B cell (primary cell): ENCODE measurements at places on chromosomes 1 and 21. TPM values are rescaled to one million over a fixed set of nuclear protein-coding genes. Genes with fewer than 3 reads are reported as not detected.
A peak's percentile ranks its signal among the peaks of the same experiment; 100 is the strongest.

SLC2A5 gene
- polyA plus RNA-seq: 16.7 and 19.9 TPM in 2 replicates

DNA sequence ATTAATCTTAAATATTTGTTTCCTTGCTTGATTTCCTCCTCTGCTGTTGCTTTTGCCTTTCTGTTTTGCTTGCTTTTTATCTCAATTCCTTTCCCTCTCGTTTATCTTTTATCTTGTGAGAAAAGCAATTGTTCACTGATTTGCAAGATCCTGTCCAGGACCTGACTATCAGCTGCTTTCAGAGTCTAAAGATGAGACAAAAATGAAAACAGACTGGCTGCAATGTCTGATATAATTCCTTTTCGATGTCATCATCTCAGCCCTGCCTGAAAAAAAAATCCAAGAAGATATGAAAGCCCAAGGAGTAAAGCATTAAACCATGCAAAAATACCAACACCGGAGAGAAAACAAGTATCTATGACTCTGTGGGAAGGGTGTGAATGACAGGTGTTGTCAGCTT, 225.5 kb downstream of the PATJ start:
- DNase-seq: no peak

- DNase-seq: peak; percentile 74
These were observed 85.0 kb downstream of the NKAIN1 start for GRCh38 chr1:31154632-31155215.

DNA sequence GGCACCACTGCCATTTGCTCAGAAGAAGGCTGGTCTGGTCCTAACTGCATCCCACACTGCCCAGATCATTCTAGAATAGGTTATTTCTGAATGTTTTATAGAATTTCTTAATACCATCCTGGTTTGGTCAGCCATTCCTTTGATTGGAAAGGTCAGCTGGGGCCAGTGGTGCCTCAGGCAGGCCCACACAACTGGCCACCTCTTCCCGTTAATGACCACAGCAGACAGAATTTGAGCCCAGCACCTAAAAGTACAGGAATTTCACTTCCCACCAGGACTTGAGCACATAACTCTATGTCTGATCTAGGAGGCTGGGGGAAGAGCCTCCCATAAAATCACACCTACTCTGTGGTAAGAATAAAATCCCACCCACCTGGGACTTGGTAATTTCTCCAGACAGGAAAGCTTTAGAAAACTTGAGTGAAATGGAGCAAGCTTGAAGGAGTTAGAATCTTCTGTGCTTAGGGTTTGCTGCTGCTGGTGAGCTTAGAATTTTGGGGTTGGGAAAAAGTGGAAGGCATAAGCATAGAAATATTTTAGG, 6.6 kb upstream of the PLA2G2C start:
- no peak for DNase-seq

DNA sequence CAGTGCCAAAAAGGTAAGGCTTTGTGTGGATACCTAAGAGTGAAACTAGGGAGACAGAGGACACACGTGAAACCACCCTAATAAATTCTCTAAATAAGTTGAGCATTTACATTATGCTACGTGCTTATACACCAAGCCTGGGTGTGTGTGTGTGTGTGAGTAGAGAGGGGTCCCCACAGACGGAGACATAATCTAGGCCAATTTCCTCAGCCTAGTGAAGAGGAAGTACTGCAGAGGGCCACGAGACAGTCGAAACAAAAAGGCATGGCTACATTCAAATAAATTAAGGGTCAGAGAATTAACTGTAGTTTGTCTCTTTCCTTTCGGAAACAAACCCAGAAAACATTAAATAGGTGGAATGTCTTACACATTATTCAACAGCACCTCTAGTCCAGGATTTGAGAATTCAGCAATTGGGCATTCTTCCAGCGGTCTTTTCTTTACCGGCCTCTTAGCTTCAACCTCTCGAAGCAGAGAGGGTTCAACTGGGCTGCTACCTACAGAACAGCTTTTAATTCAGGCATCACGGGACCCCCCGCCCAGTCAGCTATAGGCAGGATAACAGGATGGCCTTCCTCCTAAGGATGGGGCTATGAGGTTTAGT, 75.0 kb downstream of the DESI2 start:
- DNase-seq: peak; percentile 19

- no peak for DNase-seq
These were observed 14.4 kb downstream of the SMYD3 start for GRCh38 chr1:246492611-246493245.

DNA sequence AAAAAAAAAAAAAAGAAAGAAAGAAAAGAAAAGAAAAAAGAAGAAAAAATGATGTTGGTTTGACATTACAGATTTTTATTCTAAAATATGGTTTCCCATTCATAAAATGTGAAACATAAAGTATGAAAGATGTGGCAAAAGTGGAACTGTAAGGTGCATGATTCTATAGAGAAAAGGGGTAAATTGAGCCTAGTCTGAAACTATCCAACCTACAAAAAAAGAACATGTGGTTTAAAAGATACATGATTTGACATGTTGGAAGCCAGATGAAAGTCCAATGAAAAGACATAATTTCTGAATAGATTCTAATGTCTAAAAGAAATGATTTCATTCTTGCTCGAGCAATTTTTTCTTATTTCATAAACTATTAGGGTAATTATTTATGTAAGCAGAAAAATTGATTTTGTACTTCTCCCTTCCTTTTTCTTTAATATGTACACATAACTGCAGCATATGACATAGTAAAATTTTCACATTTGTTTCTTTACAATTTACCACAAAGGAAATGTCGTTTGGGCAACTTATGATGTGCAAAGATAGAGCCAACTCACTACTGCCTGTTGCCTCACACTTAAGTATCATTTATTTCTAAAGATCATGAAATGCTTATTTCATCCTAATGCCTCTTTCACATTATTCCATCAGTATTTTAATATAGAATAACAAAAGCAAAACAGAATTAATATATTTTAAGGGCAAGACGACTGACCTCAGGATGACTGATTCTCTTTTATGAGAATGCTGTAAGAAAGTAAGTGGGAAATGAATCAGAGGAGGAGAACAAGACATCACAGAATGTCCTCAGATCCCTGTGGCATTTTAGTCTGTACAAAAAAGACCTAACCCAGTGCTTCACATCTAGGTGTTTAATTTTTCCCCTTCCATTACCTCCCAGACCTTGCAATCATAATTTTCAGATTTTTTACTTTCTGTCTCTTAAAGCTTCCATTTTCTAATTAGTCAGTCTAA, 165.8 kb upstream of the HMCN1 start:
- no peak for DNase-seq

GRCh38 chr1:154944401-154945159, 8.1 kb upstream of the PMVK start:
- peak; percentile 49 for DNase-seq

DNA sequence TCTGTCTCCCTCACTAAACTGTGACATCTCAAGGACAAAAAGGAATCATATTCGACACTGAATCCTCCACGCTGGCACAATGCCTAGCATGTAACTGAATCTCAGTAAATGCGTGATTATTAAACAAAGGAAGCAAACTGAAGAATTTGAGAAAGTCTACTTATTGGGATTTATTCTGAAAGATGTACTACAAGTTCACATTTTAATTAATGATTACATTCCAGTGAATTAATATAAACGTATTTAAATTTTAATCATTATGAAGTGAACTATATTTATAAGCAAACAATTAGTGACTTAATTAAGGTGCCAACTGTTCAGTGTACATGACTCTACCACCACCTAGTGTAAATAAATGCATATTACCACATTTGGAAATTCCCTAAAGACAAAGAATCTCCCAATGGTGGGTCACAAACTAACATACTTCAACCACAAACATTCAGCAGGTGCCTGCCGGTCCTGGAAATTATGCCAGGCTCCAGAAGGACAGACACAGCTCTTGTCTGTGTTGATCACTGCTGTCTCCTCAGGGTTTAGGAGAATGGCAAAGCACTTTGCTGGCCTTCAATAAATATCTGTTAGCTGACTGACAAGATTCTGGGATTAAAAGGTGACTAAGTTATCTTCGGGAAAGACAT, 56.3 kb downstream of the SMYD3 start:
- peak; percentile 32 for DNase-seq
